ENCODE measurements at places on chromosomes 11 and 22. TPM values are rescaled to one million over a fixed set of nuclear protein-coding genes. Genes with fewer than 3 reads are reported as not detected.
A peak's percentile ranks its signal among the peaks of the same experiment; 100 is the strongest.

DNA sequence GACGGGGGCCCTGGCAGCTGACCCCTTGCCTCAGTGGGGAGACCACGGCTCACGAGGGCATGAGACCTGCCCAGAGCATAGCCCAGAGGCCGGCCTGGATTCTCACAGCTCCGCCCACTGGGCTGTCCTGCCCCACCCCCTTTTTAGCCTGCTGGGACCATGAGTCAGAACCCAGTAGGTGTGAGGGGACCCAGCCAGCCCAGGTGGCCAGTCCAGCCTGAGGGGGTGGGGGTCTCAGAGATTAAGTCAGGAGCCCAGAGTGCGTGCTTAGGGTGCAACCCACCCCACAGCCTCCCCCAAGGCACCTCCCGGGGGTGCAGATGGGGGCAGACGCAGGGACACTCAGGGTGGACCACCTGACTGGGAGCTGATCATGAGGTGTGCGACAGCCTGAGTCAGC is 40.1 kb upstream of the PPARA start:
- DNase-seq = peak; percentile 78

The CASP5 gene
- 0.12 TPM for polyA plus RNA-seq

- no peak for DNase-seq
Observed at GRCh38 chr11:90288212-90288821, 65.5 kb upstream of the CHORDC1 start.

- DNase-seq = no peak
Observed at GRCh38 chr22:24157822-24158135, 23.5 kb upstream of the SUSD2 start.

DNA sequence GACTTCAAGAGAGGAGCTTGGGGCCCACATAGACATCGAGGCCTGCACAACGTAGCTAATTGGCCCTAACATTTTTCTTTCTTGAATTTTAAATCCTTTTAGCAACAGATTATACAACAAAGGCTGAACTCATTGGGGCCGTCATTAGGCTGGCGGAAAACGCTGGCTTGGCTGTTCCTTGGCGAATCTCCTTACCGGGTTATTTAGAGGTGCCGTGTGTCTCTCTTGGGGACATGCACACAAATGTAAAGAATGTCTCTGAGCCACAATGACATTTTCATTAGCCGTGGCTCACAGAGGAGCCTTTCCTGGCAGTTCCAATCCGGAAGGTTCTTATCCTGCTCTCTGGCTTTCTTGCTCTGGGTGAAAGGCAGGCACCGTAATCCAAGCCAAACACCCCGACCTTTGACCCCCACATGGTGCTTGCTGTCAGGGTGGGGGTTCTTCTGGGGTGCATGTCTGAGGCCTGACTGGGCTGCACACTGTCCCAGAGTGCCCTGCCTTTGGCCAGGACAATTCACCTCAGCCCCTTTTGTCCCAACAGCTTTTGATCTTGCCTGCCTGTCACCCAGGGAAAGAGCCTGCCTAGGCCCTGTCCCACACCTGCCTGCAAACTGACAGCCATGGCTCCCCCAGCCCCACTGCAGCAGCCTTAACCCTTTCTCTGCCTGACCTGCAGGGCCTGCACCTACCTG is 9.2 kb upstream of the FGF3 start:
- DNase-seq = no peak

The KDM4D gene
- 0.15 TPM for polyA plus RNA-seq

The POU2AF2 gene
- polyA plus RNA-seq = 0.19 TPM

The OR4X2 gene
- polyA plus RNA-seq = not detected

- no peak for DNase-seq
Observed at GRCh38 chr22:45709060-45709739, 37.6 kb downstream of the ATXN10 start.

DNA sequence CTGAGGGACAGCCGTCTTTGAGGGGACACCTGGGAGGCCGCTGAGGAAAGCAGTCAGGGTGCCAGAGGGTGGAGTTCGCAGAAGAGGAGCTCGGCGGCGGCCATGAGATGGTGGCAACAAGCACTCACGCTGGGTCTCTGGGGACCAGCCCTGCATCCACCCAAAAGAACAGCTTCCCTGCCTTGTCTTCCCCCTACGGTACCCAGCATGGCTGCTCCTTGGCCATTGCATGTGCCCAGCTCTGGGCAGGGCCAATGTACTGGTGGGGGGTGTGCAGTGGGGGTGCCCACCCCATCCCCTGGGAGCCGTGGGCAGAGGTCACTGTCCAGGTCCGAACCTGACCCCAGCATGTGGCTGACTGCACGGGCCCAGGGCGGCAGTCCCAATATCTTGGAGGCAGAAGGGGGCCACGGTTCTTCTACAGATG is 42.3 kb downstream of the OSBPL5 start:
- peak; percentile 26 for DNase-seq

DNA sequence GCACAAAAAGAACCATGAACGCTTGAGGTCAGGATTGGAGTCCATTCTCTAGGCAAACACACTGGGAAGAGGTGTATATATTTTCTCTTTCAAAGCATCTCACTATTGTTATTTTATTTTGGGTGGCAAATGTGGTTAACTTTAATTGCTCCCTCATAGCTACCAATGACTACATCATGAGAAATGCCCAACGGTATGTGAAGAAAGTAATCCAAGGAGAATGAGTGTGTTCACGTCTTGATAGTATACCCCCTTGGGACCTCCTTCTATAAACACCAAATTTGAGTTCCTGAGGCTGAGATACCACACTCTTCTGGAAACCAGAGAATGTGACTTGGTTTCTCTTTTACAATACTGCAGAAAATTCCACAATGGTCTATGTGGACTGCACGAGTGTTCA is 15.8 kb downstream of the OR8D1 start:
- no peak for DNase-seq

The TPBGL gene
- polyA plus RNA-seq = 0.04 TPM

GRCh38 chr11:62593434-62594044 is 2.2 kb upstream of the TUT1 start:
- DNase-seq = peak; percentile 75

DNA sequence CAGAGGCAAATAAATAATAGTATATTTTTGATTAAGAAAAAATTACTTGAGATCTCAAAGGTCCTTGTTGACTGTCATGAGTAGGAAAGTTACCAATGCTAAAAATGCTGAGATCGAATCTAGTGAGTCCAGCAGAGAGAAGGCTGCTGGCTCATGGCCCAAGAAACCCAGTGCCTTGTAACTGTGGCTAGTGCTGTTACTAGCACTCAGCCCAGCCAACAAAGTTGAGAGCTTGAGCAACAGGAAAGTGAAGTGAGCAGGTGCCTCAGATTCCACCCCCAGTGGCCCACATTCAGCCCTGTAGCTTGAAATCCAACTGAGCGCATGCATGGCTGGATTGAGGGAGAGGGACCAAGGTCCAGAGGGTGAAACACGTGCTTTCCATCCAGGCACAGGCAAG is 398.2 kb downstream of the SHANK2 start:
- no peak for DNase-seq

- no peak for DNase-seq
Observed at GRCh38 chr22:19810381-19811201, 44.1 kb downstream of the GNB1L start.

GRCh38 chr22:22720201-22720723 is 75.8 kb downstream of the GGTLC2 start:
- no peak for DNase-seq

The MPPED2 gene
- polyA plus RNA-seq = 2.4 TPM

DNA sequence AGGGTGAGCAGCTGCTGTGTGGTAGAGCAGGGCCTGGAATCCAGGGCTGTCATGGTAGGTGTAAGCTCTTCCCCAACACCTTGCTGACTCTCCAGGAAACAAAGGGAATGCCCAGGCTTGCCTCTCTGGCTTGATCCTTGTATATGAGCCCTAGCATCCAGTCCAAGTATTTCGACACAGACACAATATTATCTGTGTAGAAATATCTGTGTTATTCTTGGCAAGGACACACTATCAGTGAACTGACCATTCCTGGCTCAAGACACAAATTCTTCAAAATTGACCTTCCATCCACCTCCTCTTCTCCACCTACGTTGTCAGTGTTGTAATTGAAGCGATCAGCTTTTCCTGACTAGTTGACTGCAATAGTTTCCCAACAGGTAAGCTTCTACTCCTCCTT is 312.0 kb upstream of the NARS2 start:
- no peak for DNase-seq

DNA sequence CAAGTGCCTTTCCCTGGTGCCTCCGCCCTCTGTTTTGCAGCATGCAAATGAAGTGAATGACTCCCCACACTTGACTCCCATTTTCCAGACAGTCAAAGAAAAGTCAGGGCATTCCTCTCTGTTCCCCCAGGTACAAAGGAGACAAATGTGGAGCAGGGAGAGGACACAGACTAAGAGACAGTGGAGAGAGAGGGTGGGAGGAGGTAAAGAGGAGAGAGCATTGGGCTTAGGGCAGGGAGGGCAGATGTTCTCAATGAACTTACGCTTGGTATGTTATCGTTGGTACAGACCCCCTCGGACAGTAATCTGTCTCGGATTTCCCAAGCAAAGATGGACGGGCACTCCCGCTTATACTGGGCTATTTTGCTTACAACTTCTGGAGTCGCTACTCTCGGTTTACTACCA is 9.8 kb downstream of the PAX6 start:
- no peak for DNase-seq
